ENCODE measurements at places on chromosomes 7 and 10. TPM values are rescaled to one million over a fixed set of nuclear protein-coding genes. Genes with fewer than 3 reads are reported as not detected.

Gene AKAP9
- 40.6 TPM for total RNA-seq

Gene PILRA
- 3.9 TPM for total RNA-seq

Gene PON3
- total RNA-seq = not detected

Gene EFCAB10
- not detected for total RNA-seq

Gene ENKUR
- total RNA-seq = not detected

Gene SMKR1
- total RNA-seq = 4.0 TPM

Gene TWIST1
- 0.14 TPM for total RNA-seq

Gene EPHA1
- total RNA-seq = 15.8 TPM

Gene GNAT3
- not detected for total RNA-seq

Gene TRPV5
- not detected for total RNA-seq

Gene INSYN2A
- not detected for total RNA-seq

Gene GIMAP2
- 114 TPM for total RNA-seq

Gene CALCR
- not detected for total RNA-seq

Gene MBL2
- not detected for total RNA-seq

All from activated naive CD4-positive, alpha-beta T cell treated with anti-CD3 and anti-CD28 coated beads, Interleukin-2, amount 10 ng/mL, durations not matched to agents 5 hours and 36 hours (primary cell).